ENCODE measurements at places on chromosomes 1 and 21.

DNA sequence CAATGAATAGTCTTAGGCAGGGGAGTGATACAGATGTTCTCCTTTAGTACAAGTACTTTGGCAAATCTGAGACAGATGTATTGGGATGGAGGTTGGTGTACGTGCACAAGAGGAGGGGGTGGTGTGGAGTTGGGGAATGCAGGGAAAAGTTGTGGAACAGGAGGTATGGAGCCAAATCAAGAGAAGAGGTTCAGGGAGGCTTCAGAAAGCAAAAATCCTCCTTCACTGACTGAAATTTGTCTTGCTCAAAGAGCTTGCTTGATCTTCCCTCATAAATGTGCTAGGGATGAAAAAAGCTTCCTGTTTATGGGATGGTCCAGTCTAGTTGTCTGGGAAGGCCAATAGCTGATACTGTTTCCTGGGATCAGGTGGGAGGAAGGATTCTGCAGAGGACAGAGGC lies 5.8 kb downstream of the RNF19B start:
- DNase-seq, result no peak

- DNase-seq, result no peak
These were observed 43.2 kb upstream of the RUNX3 start for GRCh38 chr1:24973315-24973714.

- no peak for DNase-seq
These were observed 28.4 kb upstream of the DMRTB1 start for GRCh38 chr1:53430779-53431178.

GRCh38 chr1:94825936-94826335 lies 5.8 kb downstream of the SLC44A3 start:
- DNase-seq, result no peak

GRCh38 chr1:83055391-83056170 lies 943.4 kb downstream of the TTLL7 start:
- no peak for DNase-seq

GRCh38 chr1:2786329-2787162 lies 14.9 kb downstream of the TTC34 start:
- DNase-seq, result no peak

- no peak for DNase-seq
These were observed 36.6 kb downstream of the HIVEP3 start for GRCh38 chr1:41882068-41882477.

DNA sequence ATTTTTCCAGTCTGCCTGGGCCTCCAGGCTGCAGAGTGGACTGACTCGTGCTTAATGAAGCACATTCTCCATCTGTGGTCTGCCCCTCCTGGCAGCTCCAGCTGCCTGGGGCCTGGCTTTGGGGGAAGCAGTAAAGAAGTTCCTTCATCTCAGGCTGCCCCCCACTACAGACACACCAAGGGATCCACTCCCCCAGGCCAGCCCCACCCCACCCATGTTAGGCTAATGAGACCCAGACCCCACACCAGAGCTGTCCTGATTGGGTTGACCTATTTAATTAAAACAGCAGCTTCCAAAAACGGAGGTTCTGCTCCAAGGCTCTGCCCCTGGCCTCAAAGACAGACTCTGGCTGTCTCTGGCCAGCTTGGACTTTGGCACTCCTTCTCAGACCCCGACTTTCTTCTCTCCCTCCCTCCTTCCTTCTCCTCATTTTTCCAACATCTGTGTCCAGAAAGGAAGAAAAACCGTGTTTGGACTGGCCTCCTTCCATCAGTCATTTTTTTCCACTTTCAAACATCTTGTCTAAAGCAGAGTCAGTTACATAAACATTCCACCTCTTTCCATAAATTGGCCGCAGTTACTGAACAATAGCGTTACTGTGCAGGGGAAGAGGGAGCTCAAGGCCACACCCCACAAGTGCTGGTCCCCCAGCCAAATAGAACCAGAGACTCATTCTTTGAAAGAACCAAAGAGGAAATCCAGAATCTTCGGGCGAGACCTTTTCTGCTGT lies 29.7 kb downstream of the SERTAD4 start:
- no peak for DNase-seq

- DNase-seq, result no peak
These were observed 24.0 kb downstream of the TENT5C start for GRCh38 chr1:117629625-117630422.

- DNase-seq, result no peak
These were observed 19.1 kb downstream of the ABCA4 start for GRCh38 chr1:94101613-94102525.

GRCh38 chr1:246772686-246773085 lies 48.5 kb downstream of the SCCPDH start:
- no peak for DNase-seq

DNA sequence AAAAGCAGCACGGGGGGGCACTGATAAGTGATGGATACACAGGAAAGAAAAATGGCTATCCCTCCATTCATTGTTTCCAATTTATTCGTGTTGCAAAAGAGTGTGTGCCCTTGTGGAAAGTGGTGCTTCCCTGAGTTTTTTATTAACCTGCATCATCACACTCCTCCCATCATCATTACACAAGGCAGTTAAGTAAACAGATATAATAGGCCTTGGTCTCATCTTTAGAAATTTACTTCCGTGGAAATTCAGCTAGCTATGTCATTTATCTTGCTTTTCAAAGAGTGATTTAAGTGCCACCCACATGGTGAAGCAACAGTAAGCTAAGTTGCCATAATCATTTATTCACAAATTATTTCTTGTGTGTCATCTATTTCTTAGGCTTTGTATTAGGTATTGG lies 473.3 kb downstream of the NEGR1 start:
- no peak for DNase-seq

DNA sequence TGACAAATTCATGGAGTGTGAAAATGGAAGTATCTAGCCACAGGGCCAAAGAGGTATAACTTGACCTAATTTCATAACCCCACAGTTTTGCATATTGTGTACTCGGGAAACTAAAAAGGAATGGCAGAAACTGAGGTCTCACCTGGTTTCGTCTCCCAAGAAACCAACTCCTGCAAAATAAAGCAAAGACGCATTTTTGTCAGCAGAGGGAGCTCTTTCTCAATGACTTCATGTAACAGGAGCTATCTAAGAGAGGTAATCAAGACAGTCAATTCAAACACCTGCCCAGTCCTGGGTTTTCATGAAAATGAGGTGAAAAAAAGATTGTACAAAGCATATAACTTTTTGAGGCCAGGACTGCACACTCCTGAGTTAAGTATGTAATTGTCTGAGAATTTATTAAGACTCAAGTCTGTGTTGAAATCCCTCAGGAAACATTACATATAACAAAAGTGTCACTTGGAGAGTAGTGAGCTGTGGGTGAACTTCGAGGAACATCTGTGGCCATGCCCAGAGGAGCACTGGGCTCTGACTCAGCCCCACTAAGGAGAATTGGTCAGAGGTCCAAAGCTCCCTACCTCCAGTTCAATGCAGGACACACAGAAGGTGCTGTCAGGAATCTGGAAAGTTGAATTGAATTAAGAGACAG lies 17.6 kb downstream of the FCRL4 start:
- DNase-seq, result no peak

DNA sequence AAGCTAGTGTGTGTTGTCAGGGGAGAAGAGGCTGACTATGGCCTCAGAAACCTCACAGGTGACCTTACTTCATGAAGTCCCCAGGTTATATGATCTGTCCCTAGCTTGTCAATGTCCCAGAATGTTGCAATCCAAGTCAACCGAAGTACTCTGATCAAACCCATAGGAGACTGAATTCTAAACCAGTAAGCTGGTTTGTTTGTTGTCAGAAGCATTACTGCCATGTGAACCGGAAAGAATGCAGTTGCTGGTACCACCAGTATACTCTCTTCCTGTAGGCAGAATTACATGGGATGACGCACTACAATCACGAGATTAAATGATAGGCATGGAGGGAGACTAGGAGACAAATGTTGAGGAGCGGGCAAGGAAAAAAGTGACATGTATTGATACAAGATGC lies 26.1 kb upstream of the MAN1A2 start:
- DNase-seq, result no peak

- no peak for DNase-seq
These were observed 84.6 kb downstream of the RAVER2 start for GRCh38 chr1:64829411-64830029.

GRCh38 chr1:101311146-101311920 lies 74.5 kb downstream of the S1PR1 start:
- no peak for DNase-seq

DNA sequence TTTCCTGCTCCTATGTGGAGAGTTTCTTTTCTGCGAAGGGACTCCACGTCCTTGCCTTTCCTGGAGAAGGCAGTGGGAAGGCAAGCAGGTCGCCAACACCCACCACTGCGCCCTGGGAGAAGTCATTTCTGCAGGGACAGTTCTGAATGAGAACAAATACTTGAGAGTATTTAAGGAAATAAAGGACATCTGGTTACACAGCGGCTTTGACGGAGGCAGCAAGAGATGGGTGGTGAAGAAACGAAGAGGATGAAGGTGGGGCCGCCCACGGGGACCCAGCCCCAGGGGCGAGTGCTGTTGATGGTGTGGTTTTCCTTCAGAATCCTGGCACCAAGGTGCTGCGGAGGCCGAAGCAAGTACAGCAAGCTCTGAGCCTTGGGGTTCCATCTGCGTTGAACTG lies 75.5 kb downstream of the PSMG1 start:
- no peak for DNase-seq

DNA sequence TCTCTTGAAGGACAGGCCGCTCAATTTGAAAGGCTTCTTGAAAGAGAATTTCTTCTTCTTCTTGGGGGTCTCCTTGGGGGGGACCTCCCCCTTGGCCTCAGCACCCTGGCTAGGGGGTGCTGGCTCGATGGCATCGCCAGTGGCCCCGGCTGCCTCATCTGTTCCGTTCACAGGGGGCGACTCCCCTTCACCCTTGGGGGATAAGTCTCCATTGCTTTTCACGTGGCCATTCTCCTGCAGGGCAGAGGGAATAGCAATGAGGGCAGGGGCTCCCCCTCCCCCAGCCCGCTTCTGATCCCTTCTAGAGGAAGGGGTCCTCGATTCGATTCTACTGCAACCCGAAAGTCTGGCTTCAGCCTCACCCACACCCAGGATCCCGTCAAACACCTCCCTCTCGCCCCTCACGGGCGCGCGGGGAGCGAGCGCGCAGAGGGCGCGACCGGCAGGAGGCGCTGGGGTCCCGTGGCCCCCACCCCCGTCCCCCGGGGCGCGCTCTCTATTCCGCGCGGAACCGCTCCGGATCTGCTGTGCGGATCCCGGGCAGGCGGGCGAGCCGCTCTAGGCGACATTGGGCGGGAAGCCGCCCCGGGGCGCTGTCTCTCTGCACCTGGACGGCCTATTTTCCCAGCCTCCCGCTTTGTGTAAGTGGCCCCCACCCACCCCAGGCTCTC lies 1.0 kb downstream of the MARCKSL1 start:
- DNase-seq, result no peak

GRCh38 chr1:119779869-119780356 lies 11.2 kb upstream of the HMGCS2 start:
- DNase-seq, result no peak

- no peak for DNase-seq
These were observed 930 bp downstream of the DHCR24 start for GRCh38 chr1:54885807-54886723.

- no peak for DNase-seq
These were observed 232.1 kb downstream of the DUSP10 start for GRCh38 chr1:221509575-221510355.

DNA sequence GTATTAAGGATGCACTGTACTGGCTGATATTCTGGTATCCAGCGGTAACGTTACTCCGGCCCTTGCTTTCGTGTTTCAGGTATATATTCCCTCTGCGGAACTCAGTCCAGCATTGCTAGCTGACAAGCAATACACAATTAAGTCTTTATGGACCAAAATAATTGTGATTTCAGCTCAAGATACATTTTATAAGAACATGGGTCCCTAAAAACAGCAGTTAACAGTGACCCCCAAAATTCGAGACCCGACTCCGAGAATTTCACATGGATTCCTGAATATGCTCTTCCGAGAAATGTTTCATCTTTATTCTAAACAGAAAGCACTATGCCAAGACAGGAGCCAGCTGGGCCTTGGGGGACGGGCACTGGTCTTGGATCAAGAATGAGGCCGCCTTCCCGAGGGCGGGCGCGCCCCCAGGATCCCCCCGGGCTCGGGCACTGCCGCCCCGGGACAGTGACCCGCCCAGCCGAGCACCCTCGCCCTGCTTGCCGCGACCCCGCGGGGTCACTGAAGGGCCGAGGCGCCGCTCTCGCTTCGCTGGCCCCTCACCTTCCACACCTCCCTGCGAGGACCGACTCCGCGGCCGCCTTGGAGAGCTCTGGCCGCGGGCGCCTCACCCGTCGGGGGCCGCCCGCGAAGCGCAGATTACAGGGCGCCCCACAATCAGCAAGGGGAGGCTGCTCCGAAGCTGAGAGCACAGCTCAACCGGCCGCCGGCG lies 610 bp downstream of the SCYL3 start:
- no peak for DNase-seq

- no peak for DNase-seq
These were observed 89.3 kb downstream of the ITPKB start for GRCh38 chr1:226649780-226650179.

DNA sequence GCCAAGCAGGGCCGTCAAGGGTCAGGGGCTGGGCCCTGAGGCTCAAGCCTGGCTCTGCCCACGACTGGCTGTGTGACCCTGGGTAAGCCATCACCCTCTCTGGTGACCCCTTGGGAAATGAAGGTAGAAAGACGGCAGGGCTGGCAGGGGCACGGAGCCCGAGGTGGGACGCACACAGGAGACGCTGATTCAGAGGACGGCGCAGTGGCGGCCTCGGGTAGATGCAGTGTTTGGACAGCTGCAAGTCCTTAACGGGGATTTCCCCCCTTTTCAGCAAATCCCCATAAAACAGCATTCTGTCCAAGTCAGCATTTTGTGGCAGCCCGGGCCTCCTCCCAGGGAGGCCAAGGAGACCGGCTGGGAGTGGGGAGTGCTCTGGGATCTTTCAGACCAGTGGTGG lies 16.7 kb downstream of the COL8A2 start:
- no peak for DNase-seq

DNA sequence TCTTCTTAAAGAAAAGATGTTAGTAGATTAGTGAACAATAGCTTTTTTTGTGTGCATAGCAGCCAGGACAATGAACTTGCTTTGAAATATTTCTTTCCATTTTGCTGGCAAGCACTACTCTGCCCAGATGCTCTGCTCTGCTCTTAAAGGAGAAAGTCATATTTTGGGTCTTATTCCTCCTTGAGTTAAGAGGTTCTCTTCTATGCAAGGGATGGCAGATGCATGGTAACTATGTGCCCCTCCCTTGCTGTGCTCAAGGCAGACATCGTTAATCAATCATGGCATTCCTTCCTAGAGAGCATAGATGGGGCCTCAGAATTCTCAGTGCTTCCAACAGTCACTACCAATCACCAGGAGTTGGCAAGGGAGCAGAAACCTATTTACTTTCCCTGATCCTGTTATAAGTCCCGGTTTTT lies 27.6 kb downstream of the NIPAL3 start:
- DNase-seq, result no peak

GRCh38 chr21:44487831-44488230 lies 32.5 kb downstream of the LRRC3 start:
- no peak for DNase-seq

GRCh38 chr1:189149547-189150375 lies 1327.9 kb downstream of the BRINP3 start:
- DNase-seq, result no peak

Measured in GM12864 (cell line).